ENCODE measurements at places on chromosomes 3 and 15.

GRCh38 chr3:37562876-37563275 lies 298.8 kb upstream of the CTDSPL start:
- no peak for DNase-seq

DNA sequence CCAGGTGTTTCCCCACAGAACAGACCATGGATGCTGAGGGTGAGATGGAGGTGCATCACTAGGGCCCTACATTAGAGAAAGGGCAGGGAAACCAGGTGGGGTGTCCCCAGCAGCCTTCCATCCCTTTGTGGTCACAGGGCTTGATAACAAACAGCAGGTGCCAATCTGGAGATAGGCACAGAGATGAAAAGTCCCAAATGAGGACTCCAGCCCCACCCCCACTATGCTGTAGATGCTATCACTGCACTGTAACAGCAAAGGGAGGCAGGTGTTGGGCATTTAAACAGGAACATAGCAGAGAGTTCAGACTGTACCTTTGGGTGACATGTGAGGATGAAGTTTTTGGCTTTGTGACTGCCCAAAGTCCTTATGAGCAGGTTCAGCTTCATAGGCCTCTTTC lies 21.4 kb downstream of the IL20RB start:
- DNase-seq, result no peak

DNA sequence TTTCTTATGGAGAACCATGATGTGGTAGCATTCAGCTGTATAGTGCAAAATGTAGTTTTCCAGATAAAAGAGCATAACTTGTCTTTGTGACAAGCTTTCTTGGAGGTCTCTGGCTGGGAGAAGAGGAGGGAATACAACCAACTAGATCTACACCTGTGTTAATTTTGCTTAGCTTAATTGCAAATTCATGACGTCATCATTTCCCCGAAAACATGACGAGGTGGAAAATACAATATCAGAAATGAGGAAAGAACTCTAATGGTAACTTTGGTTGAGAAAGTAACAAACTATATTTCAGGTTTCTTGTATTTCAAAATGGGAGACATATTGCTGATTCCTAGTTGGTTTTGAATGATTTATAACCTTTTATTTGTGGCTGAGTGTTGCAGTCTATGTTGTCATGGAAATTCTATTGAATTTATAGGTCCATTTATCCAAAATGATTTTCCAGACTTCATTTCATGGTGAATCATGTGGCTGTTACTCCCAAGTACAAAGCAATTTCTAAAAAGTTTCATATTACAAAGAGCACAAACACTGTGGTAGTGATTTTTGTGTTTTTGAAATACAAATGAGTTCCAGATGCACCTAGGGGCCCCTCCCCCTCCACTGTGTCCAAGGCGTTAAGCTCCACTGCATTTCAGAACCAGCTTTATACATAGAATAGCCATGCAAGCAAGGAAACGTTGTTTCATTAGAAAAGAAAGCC lies 307.2 kb downstream of the FEZF2 start:
- DNase-seq, result no peak

DNA sequence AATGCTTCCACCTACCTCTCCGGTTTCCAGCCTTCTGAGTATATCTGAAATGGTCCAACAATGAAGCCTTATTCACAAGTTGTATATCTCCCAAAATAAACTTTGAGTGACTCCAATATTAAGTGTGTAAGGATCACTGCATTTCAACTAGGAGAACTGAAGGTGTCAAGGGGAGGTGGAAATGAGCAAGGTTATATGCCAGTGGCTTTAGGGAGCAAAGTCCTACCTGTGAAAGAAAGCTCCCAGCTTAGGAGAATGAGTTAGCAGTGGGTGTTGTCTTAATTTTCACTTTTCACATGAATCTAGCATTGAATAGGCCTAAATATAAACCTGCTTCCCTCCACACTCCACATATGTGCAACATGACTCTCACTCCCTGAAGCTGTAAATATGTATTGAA lies 29.0 kb downstream of the LMCD1 start:
- no peak for DNase-seq

GRCh38 chr15:26910715-26911114 lies 43.9 kb downstream of the GABRA5 start:
- DNase-seq, result no peak

DNA sequence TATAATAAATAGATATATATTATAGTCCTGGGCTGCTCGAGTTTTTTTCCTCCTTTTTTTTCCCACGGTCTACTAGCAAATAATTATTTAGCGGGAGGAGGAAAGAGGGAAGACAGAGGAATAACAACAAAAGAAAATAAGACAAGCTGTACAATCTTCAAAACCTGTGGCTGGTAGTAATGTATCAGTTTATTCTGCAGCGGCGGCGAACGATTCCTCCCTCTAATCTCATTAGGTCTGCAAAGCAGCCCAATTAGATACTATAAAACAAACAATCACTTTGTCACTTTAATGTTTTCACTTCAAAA lies 390 bp upstream of the TLE3 start:
- DNase-seq, result no peak

GRCh38 chr3:44415421-44415820 lies 62.0 kb downstream of the ZNF445 start:
- DNase-seq, result no peak

GRCh38 chr3:193686665-193687483 lies 93.9 kb downstream of the OPA1 start:
- DNase-seq, result no peak

- no peak for DNase-seq
Measured at GRCh38 chr3:149004622-149005021, 13.3 kb downstream of the GYG1 start.

DNA sequence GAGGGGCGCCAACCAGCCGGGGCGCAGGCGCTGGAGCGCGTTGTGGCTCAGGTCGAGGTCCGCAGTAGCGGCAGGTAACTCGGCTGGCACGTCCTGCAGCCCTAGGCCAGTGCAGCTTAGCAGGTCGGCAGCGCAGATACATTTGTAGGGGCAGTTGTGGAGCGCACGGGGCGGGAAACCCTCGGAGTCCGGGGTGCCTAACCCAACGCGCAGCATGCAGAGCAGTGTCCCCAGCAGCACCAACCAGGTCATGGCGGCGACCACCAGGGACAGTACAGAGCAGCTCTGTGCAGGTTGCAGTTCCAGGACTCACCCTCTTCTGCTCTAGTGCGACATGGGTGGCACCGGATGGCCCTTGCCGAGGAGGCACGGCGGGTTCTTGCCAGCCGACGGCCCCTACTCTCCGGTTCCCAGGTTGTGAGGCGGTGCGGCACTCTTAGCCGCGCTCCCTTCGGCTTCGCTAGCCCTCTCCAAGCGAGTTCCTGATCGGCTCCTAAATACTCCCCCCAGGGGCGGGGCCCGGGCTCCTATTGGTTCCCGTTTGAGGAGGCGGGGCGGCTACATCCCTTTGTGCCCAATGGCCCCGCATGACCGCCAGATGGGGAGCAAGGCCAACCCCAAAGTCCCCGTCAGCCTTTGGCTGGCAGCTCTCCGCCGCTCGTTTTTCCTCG lies at the start of gene AMIGO3:
TSS of gene AMIGO3 (minus strand) at position 471 of the 671 bp plus-strand sequence. CDS start at position 252, 219 bp downstream.
- peak; percentile 100 for DNase-seq

- DNase-seq, result no peak
Measured at GRCh38 chr15:35281515-35281914, 196.4 kb upstream of the NANOGP8 start.

GRCh38 chr15:81433462-81433861 lies 59.4 kb upstream of the TMC3 start:
- no peak for DNase-seq

DNA sequence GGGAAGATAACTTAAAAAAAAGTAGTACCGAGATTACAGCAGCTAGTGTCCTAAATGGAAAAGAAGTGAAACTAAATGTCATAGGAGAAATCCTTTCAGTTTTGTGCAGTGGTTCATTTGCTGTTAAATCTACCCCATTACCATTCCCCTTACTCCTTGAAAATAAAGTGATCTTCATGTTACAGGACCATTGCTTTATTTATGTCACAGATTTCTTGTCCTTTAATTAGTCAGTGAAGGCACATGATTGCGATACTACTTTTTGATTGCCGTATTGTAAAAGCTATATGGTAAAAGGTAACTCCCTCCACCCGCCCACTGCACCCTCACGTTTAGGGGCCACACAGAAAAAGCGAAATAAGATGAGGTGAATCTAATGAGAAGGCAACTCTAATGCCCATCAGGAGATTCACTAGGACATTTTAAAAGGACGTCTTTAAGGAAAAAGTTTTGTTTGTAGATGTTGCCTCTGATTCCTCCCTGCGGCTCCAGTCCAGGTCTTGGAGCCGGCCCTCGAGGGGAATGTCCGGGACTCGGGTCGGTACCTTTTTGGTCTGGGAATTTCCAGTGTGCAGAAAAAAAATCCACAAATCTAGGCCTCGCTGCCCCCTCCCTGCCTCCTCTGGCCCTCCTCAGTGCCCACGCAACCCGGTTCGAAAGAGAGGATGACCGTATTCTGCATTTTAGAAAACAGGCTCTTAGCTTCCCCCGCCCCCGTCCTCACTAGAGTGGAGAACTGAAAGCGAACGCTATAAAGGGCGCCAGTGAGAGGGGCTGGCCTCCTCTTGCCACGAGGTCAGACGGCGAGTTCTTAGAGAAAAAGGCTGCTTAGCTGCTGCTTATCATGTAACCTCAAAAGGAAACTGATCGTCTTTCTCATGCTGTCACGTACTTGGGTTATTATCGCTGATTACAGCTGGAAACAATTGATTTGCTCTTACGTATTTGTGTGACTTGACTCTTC lies 21.8 kb upstream of the NFKBIZ start:
- DNase-seq, result no peak

- no peak for DNase-seq
Measured at GRCh38 chr3:129211345-129211744, 27.6 kb upstream of the CNBP start.

- no peak for DNase-seq
Measured at GRCh38 chr3:87084868-87085267, 93.9 kb upstream of the VGLL3 start.

DNA sequence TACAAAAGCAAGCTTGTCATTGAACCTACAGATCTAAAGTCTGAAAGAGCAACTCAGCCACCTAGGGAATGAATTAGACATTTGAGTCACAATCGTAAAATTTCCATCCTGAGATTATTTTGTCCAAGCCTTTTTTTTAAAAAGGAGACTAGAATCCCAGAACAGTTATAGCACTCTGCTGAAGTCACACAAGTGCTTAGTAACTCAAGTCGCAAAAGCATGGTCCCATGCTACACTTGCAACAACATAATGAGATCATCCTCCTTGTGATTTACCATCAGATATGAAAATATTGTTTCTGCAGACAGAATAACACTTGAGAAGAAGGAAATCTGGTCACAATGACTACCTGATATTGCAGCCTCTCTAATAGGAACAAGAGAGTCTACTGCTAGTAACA lies 106.7 kb downstream of the ZIC4 start:
- no peak for DNase-seq

DNA sequence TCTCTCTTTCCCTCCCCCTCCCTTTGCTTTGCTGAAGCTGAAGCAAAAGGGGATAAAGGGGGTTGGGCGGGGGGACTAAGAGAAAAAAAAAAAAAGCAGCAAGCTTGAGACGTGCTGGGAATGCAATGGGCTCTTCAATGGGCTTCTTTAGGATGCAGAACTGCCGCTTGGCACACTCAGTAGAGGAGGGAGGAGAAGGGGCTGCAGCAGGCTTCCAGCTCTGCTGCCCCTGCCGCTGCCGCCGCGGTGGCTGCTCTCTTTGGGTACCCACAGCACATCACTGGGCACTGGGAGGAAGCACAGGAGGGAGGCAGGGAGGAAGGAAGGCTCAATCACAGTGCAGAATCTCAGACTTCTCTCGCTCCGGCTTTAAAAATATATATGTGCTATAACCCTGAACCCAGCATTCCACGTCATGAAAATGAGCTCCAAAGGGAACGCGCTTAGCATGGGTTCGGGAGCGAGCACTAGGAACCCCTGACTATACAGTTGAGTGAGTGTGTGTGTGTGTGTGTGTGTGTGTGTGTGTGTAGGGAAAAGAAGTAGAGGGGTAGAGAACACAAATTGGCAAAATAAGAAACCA lies 3.5 kb downstream of the SLITRK3 start:
- DNase-seq, result no peak

DNA sequence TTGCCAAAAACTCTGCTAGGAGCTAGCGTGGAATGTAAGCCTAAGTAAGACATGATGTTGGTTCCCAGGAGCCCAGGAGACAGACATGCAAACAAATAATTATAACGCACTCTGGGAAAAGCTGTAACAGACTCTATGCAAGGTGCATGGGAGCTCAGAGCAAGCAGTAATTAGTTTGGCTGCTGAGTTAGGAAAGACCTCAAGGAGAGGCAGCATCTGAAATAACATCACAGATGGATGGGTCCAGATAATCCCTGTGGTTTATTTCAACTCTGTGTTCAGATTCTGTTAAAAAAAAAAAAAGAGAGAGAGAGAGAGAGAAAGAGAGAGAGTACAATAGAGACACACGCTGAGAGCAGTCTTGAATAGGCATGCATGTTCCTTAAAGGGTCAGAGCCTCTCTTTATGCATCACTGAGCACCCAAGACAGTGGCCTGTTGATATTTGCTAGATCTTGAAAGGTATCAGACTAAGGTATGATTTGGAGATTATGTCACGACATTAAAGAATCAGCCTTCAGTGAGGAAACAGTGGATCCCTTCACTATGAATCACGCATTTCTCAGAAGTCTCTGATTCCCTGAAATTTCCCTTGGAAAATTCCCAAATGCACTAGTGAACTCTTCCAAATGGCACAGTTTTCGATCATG lies 124.4 kb upstream of the LIPC start:
- DNase-seq, result no peak

DNA sequence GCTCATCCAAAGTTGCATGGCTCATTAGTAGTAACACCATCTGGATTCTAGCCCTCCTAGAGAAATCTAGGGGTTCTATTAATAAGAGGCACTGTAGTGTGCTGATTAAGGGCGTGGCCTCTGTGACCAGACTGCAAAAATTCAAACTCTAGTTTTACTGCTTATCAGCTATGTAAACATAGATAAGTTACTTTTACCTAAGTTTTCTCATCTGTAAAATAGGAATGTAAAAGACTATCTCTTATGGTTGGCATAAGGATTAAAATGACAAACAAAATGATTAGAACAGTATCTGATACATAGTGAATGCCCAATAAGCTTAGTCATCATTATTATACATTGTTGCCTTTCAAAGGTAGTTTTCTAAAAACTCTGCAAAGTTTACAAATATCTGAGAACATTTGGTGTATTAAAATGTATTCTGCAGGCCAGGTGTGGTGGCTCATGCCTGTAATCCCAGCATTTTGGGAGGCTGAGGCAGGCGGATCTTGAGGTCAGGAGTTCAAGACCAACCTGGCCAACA lies 4.5 kb downstream of the PTX3 start:
- no peak for DNase-seq

DNA sequence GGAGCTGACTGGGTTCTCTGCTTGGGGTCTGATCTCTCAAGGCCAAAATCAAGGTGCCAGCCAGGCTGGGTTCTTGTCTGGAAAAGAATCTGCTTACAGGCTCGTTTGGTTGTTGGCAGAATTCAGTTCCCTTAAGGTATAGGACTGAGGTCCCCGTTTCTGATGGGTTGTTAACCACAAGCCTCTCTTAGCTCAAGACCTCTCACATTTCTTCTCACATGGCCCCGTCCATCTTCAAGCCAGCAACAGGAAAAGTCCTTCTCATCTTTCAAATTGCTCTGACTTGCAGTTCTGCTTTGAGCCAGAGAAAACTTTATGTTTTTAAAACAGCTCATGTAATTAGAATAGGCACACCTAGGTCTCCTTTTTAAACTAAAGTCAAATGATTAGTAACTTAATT lies 20.4 kb downstream of the UACA start:
- no peak for DNase-seq
